ENCODE measurements at places on chromosomes 1 and 21. TPM values are rescaled to one million over a fixed set of nuclear protein-coding genes. Genes with fewer than 3 reads are reported as not detected.

CYP4B1 gene
- total RNA-seq, result 3.4 TPM

CFHR5 gene
- total RNA-seq, result not detected

- H3K27me3 ChIP-seq, result no peaks in the 10 kb centered on the region
- no peaks in the 10 kb centered on the region for H3K36me3 ChIP-seq
- H3K4me3 ChIP-seq, result no peak overlapping the region
Observed at GRCh38 chr1:47514229-47514628, 76.4 kb downstream of the FOXD2 start.

DNA sequence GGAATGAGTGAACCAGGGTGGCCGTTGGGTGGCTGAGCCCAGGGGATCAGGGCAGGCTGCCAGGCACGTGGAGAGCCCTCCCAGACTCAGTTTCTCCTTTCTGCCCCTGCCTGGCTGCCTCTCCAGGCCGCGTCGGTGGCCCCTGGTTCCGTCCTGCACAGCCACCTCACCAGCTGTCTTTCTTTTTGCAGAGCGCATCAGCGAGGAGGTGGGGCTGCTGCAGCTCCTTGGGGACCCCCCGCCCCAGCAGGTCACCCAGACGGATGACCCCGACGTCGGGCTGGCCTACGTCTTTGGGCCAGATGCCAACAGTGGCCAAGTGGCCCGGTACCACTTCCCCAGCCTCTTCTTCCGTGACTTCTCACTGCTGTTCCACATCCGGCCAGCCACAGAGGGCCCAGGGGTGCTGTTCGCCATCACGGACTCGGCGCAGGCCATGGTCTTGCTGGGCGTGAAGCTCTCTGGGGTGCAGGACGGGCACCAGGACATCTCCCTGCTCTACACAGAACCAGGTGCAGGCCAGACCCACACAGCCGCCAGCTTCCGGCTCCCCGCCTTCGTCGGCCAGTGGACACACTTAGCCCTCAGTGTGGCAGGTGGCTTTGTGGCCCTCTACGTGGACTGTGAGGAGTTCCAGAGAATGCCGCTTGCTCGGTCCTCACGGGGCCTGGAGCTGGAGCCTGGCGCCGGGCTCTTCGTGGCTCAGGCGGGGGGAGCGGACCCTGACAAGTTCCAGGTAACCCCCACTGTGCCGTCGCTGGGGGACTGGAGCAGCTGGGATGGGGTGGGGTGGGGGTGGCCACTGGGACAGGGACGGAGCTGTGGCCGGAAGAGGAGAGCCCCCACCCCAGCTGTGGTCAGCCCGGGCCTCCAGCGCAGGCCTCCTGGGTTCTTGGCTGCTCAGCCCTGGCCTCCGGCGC, 63.3 kb downstream of the COL18A1 start:
- DNase-seq, result peak; percentile 38
- H3K4me1 ChIP-seq, result no peaks in the 10 kb centered on the region
- no peak overlapping the region for H3K27ac ChIP-seq
- peaks cover 3% of the 10 kb centered on the region for H3K36me3 ChIP-seq
- no peak overlapping the region for H3K4me3 ChIP-seq
- no peaks in the 10 kb centered on the region for H3K27me3 ChIP-seq

LCE2A gene
- not detected for total RNA-seq

DNA sequence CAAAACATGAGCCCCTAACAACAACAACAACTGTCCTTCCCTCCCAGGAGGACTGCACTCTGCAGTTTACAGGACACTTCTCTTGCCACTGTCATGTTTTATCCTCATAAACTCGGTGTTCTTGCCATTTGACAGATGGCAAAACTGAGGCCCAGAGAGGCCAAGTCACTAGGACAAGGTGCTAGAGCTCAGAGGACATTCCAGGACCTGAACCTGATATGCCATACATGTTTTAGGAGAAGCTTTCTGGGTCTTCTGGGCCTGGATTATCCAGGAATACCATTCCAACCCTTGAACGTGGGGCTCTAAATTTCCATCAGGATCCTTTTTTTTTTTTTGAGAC, 19.4 kb upstream of the TENT5B start:
- no peaks in the 10 kb centered on the region for H3K27me3 ChIP-seq
- H3K36me3 ChIP-seq, result no peaks in the 10 kb centered on the region
- no peak overlapping the region for H3K27ac ChIP-seq
- H3K4me3 ChIP-seq, result no peak overlapping the region

DNA sequence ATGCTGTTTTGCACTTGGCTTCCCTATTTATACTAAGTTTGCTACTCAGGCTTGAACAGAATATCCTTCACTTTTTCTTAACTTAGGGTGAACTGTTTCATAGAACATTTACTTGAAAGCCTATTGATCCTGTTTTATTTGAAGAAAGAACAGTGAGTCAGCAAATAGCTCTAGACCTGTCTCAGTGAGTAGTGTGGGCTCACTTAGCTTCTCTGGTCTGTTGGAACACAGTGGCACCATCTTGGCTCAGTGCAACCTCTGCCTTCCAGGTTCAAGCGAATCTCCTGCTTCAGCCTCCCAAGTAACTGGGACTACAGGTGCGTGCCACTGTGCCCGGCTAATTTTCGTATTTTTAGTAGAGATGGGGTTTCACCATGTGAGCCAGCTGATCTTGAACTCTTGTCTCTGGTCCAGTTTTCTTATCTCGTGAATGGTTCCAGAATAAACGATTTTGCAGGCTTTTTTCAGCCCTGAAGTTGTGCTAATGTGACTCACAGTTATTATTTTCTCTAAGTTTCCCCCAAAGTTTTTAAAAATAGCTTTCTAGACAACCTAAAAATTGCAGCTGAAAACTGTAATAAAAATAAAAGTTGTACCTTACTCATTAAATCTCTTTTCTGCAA, 76.8 kb downstream of the KIF1B start:
- peak overlapping the region; percentile 82 for H3K27ac ChIP-seq
- no peaks in the 10 kb centered on the region for H3K27me3 ChIP-seq
- H3K4me1 ChIP-seq, result peaks cover 13% of the 10 kb centered on the region
- H3K4me3 ChIP-seq, result no peak overlapping the region
- H3K36me3 ChIP-seq, result no peaks in the 10 kb centered on the region

- no peak for DNase-seq
- no peaks in the 10 kb centered on the region for H3K36me3 ChIP-seq
- H3K4me3 ChIP-seq, result no peak overlapping the region
Observed at GRCh38 chr1:115308969-115309368, 29.1 kb downstream of the NGF start.

DNA sequence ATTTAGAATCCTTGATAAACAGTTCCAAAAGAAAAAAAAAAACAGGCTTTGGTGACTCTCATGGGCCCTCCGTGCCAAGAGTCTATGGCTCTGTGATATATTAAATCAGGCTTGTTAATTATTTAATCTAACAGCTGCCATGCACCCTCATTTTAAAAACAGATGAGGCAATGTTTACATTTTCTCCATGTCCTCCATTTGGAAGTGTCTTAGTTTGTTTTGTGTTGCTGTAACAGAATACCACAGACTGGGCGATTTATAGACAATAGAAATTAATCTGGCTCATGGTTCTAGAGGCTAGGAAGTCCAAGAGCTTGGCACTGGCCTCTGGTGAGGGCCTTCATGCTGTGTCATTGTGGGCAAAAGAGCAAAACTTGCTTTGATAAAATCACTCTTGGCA, 58.0 kb downstream of the B3GALT5 start:
- H3K36me3 ChIP-seq, result no peaks in the 10 kb centered on the region
- no peaks in the 10 kb centered on the region for H3K4me1 ChIP-seq
- H3K4me3 ChIP-seq, result no peak overlapping the region
- H3K27ac ChIP-seq, result no peak overlapping the region
- no peaks in the 10 kb centered on the region for H3K27me3 ChIP-seq

GRCh38 chr1:233065685-233066084, 115.3 kb downstream of the NTPCR start:
- no peaks in the 10 kb centered on the region for H3K36me3 ChIP-seq
- H3K4me1 ChIP-seq, result no peaks in the 10 kb centered on the region
- H3K27me3 ChIP-seq, result no peaks in the 10 kb centered on the region

DNA sequence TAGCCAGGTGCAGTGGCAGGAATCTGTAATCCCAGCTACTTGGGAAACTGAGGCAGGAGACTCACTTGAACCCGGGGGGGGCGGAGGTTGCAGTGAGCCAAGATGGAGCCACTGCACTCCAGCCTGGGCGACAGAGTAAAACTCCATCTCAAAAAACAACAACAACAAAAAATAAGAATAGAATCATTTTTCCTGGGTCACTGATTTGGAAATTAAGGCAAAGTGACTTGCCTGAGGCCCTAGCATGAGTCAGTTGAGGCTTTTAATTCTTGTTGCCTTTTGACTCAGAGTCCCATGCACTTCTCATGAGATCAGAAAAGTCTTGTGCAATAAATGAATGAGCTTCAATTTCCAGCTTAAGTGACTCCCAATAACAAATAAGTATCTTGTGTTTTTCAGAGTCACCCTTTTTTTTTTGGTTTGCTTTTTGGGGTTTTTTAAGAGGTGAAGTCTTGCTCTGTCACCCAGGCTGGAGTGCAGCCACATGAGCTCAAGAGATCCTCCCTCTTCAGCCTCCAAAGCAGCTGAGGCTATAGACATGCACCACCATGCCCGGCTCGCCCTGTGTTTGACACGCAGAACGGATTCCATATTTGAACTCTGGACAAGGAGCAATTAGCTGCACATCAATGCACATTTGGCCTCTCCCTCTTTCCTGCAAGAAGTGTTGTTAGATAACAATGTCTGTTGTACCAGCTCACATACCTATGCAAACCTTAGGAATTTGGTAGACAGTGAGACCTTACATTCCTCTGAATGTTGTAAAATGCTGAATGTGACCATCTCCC, 3.4 kb upstream of the PLEKHM2 start:
- DNase-seq, result no peak
- no peaks in the 10 kb centered on the region for H3K36me3 ChIP-seq
- H3K27me3 ChIP-seq, result no peaks in the 10 kb centered on the region
- H3K27ac ChIP-seq, result no peak overlapping the region
- no peak overlapping the region for H3K4me3 ChIP-seq

DNA sequence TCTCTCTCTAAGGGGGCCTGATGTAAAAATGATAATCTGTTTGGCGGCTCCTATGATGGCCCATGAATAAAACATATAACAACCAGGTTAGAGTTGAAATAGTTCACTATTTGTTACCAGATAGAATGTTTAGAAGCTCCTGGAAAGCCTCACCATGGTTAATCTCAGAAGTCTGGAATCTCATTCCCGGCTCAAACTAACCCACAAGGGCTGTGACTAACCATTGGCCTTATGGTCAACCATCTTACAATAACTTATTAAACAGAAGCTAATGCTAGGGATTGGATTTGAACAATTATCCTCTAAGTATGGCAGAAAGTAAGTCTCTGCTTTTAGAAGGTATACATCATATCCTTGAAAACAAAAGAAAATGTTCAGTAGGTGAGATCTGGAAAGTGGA, 134.1 kb upstream of the ADGRL2 start:
- no peaks in the 10 kb centered on the region for H3K4me1 ChIP-seq
- H3K27ac ChIP-seq, result no peak overlapping the region
- H3K27me3 ChIP-seq, result no peaks in the 10 kb centered on the region

PTAFR gene
- total RNA-seq, result 10.4 TPM

DNA sequence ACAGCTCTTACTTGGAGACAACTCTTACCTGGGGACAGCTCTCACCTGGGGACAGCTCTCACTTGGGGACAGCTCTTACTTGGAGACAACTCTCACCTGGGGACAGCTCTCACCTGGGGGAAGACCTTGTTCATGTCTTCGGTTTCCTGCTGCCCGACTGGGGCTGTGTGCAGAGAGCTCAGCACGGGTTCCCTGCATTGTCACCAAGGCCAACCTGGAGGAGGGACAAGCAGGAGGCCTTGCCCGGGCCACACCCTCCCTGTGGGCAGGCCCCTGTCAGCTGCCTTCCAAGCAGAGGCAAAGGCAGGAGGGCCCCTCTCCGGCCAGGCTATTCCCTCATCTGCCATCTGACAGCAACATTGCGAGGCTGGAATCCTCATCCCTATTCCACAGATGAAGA, at the start of gene LDLRAD1:
Gene LDLRAD1 (minus strand): TSS at position 208 of the 400 bp plus-strand sequence. CDS start 74 bp downstream, at position 134.
- H3K4me3 ChIP-seq, result no peak within 1 kb of the TSS
- H3K27ac ChIP-seq, result no peak within 1 kb of the TSS
- no peak for DNase-seq
- no peaks in the 10 kb centered on the region for H3K4me1 ChIP-seq
- H3K27me3 ChIP-seq, result no peaks in the 10 kb centered on the region
- no peaks in the 10 kb centered on the region for H3K36me3 ChIP-seq

DNA sequence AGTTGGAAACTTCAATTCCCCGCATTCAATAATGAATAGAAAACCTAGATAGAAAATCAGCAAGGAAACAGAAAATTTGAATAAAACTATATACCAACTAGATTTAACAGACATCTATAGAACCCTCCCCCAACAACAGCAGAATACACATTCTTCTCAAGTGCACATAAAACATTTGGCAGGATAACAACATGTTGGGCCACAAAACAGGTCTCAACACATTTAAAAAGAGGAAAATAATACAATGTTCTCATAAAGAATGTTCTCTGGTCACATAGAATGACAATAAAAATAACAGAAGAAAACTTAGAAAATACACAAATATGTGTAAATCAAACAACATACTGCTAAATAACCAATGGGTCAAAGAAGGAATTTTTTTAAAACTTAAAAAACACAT, 24.9 kb downstream of the ITGB3BP start:
- DNase-seq, result no peak
- no peaks in the 10 kb centered on the region for H3K36me3 ChIP-seq
- H3K27ac ChIP-seq, result no peak overlapping the region
- no peak overlapping the region for H3K4me3 ChIP-seq
- H3K4me1 ChIP-seq, result no peaks in the 10 kb centered on the region

- H3K4me1 ChIP-seq, result no peaks in the 10 kb centered on the region
- H3K36me3 ChIP-seq, result no peaks in the 10 kb centered on the region
- DNase-seq, result no peak
- H3K4me3 ChIP-seq, result no peak overlapping the region
Observed at GRCh38 chr1:233777566-233777965, 126.9 kb upstream of the SLC35F3 start.

- no peak overlapping the region for H3K27ac ChIP-seq
- no peak for DNase-seq
- no peak overlapping the region for H3K4me3 ChIP-seq
- H3K36me3 ChIP-seq, result no peaks in the 10 kb centered on the region
Observed at GRCh38 chr21:27806281-27806680, 839.4 kb upstream of the ADAMTS5 start.

DNA sequence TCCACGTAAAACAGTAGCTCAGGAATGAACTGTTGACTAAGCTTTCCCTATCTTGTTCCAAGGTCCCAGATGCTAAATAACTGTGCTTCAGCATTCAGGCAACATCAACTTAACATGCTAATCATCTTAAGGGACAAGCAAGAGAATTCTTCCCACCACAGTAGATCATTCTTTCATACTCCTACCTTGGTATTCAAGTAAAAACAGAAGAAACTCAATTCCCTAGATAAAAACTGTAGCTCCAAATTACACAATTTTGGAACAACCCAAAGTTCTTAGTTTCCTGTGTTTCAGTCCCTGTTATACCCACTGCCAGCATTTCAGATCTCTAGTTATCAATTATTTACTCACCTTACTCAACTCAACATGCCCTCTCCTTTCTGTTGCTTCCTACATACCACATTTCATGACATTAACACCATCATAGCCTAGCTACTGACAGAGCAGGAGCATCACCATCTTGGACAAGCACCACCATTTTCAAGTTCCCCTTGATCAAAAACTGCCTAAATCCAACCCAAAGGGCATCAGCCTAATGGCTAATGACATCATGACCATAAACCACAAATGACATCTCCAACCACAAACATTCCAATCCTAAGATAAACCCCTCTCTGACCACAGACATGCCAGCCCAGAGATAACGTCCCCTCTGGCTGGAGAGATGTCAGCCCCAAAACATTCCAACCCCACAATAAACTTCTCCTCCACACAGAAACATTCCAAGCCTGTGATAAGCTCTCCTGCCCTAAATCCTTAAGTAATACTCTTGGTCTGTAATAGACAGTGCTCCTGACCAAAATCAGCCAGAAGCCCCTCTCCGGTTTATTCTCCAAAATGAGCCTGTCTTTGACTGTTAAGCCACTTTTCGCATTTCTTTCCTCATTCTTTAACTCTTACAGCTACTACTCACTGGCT, 191.2 kb downstream of the RERE start:
- H3K36me3 ChIP-seq, result no peaks in the 10 kb centered on the region
- H3K27me3 ChIP-seq, result no peaks in the 10 kb centered on the region
- no peak overlapping the region for H3K27ac ChIP-seq
- H3K4me3 ChIP-seq, result no peak overlapping the region
- H3K4me1 ChIP-seq, result peaks cover 3% of the 10 kb centered on the region

All from aorta (tissue), 5 donors.